ENCODE measurements at places on chromosomes 11 and 22.

DNA sequence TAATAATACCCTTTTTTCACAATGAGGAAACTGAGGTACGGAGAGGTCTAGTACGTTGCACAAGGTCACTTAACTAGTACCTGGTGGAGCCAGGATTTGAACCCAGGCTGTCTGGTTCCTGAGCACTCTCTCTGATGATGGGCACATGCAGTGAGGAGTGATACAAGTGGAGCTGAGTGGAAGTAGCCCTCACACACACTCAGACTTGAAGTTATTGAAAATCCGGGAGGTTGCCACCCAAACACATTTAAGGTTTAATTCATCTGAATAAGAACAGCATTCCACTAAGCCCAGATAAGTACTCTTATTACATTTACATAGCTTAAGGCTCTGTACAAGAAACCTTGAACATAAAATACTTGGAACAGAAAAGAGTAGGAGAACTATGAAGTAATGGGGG lies 4.8 kb downstream of the GRAP2 start:
- no peak for DNase-seq

GRCh38 chr11:47061429-47062178 lies 115.1 kb downstream of the ARFGAP2 start:
- DNase-seq = no peak

- no peak for DNase-seq
These were observed 8.8 kb upstream of the ST14 start for GRCh38 chr11:130150790-130151189.

GRCh38 chr11:103987629-103988594 lies 48.5 kb upstream of the DDI1 start:
- no peak for DNase-seq

- DNase-seq = peak; percentile 31
These were observed 169.8 kb downstream of the SPON1 start for GRCh38 chr11:14132312-14132711.

GRCh38 chr22:26406118-26406517 lies 22.9 kb upstream of the ASPHD2 start:
- peak; percentile 17 for DNase-seq

GRCh38 chr11:60858731-60859464 lies 3.1 kb upstream of the PTGDR2 start:
- DNase-seq = no peak
